ENCODE measurements at places on chromosomes 2 and 18. TPM values are rescaled to one million over a fixed set of nuclear protein-coding genes. Genes with fewer than 3 reads are reported as not detected.
A peak's percentile ranks its signal among the peaks of the same experiment; 100 is the strongest.

Gene RGPD5
- 35.8 TPM for total RNA-seq

DNA sequence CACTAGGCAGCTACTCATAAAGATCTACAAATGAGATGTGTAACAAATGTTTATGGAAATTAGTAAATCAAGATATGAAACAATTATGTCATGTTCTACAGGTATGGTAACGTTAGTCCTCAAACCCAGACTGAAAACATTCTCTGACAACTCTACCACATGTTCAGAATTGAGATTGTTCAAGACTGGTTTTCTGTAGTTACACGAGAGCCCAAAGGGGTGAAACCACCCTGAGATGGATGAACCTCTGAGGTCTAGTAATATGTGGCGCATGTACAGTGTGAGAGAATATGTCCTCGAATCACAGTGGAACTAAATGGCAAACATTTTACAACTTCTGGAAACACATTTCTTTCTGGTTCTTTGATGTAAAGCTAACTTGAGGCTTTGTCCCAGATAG lies 614.3 kb downstream of the ZEB2 start:
- H3K4me1 ChIP-seq: peaks cover 18% of the 10 kb centered on the region
- no peak for DNase-seq
- no peak overlapping the region for H3K4me3 ChIP-seq
- H3K36me3 ChIP-seq: no peaks in the 10 kb centered on the region
- H3K27me3 ChIP-seq: no peaks in the 10 kb centered on the region
- H3K27ac ChIP-seq: no peak overlapping the region

Gene SLC35F6
- 48.4 TPM for total RNA-seq

Gene DNER
- total RNA-seq: not detected

DNA sequence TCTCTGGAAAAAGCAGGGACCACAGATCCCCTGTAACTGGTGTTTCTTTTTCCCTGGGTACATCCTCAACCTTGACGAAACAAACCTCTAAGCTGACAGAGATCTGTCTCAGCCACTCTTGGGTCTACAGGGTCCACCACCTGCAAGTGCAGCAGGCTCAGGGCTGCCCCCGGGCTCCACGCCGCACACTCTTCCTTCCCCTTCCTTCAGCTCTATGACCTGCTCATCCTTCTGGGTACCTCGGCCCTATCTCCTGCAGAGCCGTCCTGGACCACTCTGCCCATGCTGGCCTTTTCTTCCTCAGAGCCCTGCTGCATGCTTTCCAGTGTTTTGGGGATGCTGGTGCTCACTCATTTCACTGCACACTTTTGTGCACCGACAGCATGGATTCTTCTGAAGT lies 27.5 kb downstream of the TUBB6 start:
- H3K27ac ChIP-seq: no peak overlapping the region
- no peaks in the 10 kb centered on the region for H3K27me3 ChIP-seq
- peaks cover 26% of the 10 kb centered on the region for H3K4me1 ChIP-seq
- H3K36me3 ChIP-seq: peaks cover 16% of the 10 kb centered on the region
- no peak overlapping the region for H3K4me3 ChIP-seq
- no peak for DNase-seq

Gene APCDD1
- 41.3 TPM for total RNA-seq

DNA sequence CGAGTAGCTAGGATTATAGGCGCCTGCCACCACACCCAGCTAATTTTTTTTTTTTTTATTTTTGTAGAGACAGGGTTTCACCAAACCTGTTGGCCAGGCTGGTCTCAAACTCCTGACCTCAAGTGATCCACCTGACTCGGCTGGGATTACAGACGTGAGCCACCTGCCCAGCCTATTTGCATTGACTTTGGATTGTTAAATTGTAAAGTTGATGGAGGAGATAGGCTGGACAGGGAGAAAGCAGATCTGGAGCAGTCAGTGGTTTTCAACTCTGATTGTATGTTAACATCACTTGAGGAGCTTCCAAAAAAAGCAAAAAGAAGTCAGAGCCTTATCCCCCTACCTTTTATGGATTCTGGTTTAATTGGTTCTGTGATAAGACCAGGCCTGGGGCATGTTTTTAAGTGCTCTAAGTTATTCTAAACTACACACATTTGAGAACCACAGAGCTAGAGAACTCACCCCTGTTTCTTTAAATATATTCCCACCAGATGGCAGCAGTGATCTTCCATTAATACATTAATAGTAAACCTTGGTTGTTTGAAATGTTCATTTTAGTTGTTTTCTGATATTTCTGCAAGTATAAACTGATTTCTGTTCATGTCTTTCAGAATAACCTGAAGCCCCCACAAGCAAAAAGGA lies 7.5 kb downstream of the C2orf49 start:
- peak overlapping the region; percentile 12 for H3K27ac ChIP-seq
- no peak for DNase-seq
- no peak overlapping the region for H3K4me3 ChIP-seq
- no peaks in the 10 kb centered on the region for H3K27me3 ChIP-seq

GRCh38 chr18:27762054-27762453 lies 414.9 kb downstream of the CDH2 start:
- no peaks in the 10 kb centered on the region for H3K27me3 ChIP-seq
- H3K4me1 ChIP-seq: peaks cover 10% of the 10 kb centered on the region
- no peak overlapping the region for H3K4me3 ChIP-seq

DNA sequence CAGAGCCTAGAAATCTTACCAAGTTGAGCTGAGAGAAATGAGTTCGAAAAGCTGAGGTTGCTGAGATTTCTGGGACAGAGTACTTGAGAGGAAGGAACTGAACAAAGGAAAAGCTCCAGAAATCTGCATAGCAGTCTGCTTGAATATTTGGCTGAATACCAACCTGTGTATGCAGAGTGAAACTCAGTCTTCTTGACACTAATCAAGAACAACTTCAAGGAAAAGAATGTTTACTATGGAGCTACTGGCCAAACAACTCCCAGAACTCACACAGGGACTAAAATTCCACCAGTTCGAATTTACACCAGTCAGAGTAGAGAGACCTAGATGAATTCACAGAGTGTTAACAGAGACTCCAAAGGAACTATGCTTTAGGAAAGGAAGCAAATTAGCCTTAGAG lies 66.5 kb downstream of the USP37 start:
- H3K27me3 ChIP-seq: no peaks in the 10 kb centered on the region
- DNase-seq: no peak
- peaks cover 13% of the 10 kb centered on the region for H3K4me1 ChIP-seq

DNA sequence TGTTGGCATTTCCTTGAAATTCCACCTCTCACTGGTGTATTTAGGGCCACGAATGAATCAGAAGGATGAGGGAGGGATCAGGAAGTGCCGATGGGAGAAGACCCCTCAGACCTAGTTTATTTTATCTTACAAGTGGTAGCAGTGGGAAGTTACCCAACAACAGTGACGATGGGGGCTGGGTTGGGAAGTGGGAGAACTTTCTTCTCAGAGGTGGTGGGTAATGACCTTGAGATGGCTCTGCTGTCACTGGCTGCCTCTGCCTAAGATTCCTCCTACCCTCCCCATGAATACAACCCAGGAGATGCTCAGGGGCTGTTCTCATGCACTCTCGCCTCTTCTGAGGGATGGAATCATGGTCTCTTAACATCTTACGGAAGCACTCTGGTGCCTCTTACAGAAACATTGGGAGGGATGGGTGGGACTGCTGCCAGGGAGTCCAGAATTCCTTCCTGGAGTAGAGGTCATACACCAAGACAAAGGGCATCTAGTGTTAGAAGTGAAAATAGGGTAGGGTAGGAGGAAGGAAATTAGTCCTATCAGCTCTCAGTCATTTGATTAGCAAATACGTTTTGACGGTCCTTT lies 58.5 kb upstream of the TXNDC2 start:
- no peaks in the 10 kb centered on the region for H3K27me3 ChIP-seq
- H3K4me1 ChIP-seq: peaks cover 37% of the 10 kb centered on the region
- H3K27ac ChIP-seq: peak overlapping the region; percentile 87
- no peak for DNase-seq
- no peak overlapping the region for H3K4me3 ChIP-seq

DNA sequence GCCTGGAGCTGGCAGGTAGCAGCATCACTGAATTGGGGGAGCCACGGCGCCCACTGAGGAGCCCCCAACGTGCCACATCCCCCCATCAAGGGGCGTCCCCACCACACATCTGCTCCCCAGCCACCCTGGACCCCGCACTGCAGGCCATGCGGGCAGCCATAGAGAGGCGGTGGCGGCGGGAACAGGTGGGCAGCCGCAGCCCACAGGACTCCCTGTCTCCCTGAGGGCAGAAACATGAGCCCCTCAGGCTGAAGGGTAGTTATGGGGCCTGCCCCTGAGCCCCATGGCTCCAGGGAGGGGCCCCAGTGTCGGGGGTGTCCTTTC lies 26.6 kb downstream of the CROCC2 start:
- peaks cover 8% of the 10 kb centered on the region for H3K36me3 ChIP-seq
- H3K27ac ChIP-seq: no peak overlapping the region
- no peak for DNase-seq
- H3K4me1 ChIP-seq: no peaks in the 10 kb centered on the region

Gene CTLA4
- not detected for total RNA-seq

DNA sequence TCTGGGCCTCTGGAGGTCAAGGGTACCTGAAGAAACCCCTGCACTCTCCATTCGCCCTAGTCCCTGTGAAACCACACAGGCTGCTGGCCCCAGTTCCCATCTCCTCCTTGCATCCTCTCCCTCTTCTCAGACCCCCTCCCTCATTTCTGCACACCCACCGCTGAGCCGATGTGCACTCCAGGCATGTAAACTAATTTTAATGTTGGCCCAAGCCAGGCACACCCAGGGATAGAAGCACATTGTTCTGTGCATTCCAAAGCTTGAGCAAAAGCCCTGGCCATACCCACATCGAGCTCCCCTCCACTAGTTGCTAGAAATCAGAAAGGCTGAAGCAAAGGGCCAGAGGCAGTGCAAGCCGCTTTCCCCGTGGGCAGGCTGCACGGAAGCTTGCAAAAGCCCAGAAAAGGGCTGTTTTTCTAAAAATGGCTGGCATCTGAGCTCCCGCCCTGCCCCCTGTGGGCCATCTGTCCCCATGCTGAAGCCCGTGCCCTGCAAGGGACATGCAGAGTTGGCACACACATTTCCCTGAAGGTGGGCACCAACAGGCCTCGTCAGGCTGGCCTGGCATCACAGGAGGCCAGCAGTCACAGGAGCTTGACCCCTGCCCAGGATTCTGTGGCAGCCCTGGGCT lies 181.6 kb downstream of the SMAD7 start:
- peak overlapping the region; percentile 3 for H3K27ac ChIP-seq
- no peak for DNase-seq
- H3K36me3 ChIP-seq: peaks cover 35% of the 10 kb centered on the region
- H3K27me3 ChIP-seq: no peaks in the 10 kb centered on the region
- H3K4me3 ChIP-seq: no peak overlapping the region

DNA sequence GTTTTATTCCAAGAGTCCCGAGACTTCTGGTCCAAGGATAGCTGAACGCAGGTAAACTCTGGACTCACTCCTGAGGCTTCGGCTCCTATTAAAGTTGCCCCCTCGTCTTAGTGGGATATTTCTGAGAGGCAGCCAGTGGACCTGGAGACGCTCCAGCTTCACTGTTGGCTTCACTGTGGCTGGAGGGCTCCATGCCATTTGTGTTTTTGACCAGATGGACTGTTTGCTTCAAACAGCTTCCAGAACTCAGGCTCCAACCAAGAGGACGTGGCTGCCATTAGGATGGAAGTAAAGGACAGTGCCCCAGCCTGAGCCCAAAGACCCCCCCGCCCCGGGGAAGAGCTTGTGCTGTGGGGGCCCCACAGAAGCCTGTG lies 94.4 kb upstream of the LDAH start:
- peaks cover 37% of the 10 kb centered on the region for H3K4me1 ChIP-seq
- H3K36me3 ChIP-seq: no peaks in the 10 kb centered on the region
- peaks cover 2% of the 10 kb centered on the region for H3K27me3 ChIP-seq
- no peak for DNase-seq
- H3K4me3 ChIP-seq: no peak overlapping the region
- peak overlapping the region; percentile 82 for H3K27ac ChIP-seq

Gene DNPEP
- 42.3 TPM for total RNA-seq

Gene PDE1A
- 0.69 TPM for total RNA-seq

GRCh38 chr2:68829749-68830148 lies 41.4 kb downstream of the BMP10 start:
- H3K4me1 ChIP-seq: peaks cover 35% of the 10 kb centered on the region
- no peak for DNase-seq
- peak overlapping the region; percentile 56 for H3K27ac ChIP-seq
- peak overlapping the region; percentile 32 for H3K4me3 ChIP-seq
- H3K27me3 ChIP-seq: peaks cover 3% of the 10 kb centered on the region

GRCh38 chr2:194621945-194622344 lies 1035.1 kb upstream of the SLC39A10 start:
- no peak overlapping the region for H3K27ac ChIP-seq
- H3K4me3 ChIP-seq: no peak overlapping the region
- DNase-seq: no peak
- no peaks in the 10 kb centered on the region for H3K27me3 ChIP-seq

- peaks cover 81% of the 10 kb centered on the region for H3K4me1 ChIP-seq
- peak overlapping the region; percentile 97 for H3K27ac ChIP-seq
- H3K36me3 ChIP-seq: no peaks in the 10 kb centered on the region
- peak overlapping the region; percentile 62 for H3K4me3 ChIP-seq
- DNase-seq: no peak
Measured at GRCh38 chr2:174593041-174593440, 4.6 kb downstream of the WIPF1 start.

DNA sequence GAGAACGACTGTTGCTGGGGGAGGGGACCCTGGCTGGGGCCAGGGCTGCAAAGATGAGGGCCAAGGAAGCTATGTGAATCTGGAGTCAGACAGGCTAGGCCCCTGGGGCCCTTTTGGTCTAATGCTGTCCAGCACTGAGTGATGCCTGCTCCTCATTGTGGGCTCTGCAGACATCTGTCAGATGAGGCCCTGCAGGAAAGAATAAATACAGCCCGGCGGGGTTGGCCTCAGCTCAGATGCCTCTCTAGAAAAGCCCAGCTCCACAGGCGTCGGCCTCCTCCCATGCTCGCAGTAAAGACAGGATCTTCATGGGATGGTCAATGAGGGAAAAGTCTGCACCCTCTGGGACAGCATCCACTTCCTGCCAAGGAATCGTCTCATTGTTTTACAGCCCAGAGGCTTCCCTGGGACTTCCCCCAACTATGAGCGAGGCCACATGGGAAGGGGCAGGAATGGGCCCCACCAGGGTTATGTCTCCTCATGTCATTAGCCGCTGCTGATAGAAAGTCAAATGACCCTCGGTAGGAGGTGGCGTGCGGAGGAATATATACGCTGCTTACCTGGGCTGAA lies 125.8 kb upstream of the GLI2 start:
- peaks cover 41% of the 10 kb centered on the region for H3K27me3 ChIP-seq
- H3K27ac ChIP-seq: no peak overlapping the region
- DNase-seq: no peak
- no peaks in the 10 kb centered on the region for H3K36me3 ChIP-seq
- H3K4me3 ChIP-seq: no peak overlapping the region
- peaks cover 12% of the 10 kb centered on the region for H3K4me1 ChIP-seq

- H3K4me1 ChIP-seq: peaks cover 13% of the 10 kb centered on the region
- H3K36me3 ChIP-seq: peaks cover 2% of the 10 kb centered on the region
- no peak overlapping the region for H3K27ac ChIP-seq
- H3K27me3 ChIP-seq: no peaks in the 10 kb centered on the region
- no peak overlapping the region for H3K4me3 ChIP-seq
Measured at GRCh38 chr2:150107170-150107569, 380.3 kb downstream of the RND3 start.

GRCh38 chr18:9730786-9731185 lies 22.7 kb downstream of the RAB31 start:
- peaks cover 21% of the 10 kb centered on the region for H3K4me1 ChIP-seq
- no peak overlapping the region for H3K4me3 ChIP-seq
- no peaks in the 10 kb centered on the region for H3K27me3 ChIP-seq

Measured in chondrocyte (in vitro differentiated cells).